Stimulated activated CD4-positive, alpha-beta T cell treated with anti-CD3 and anti-CD28 coated beads, Interleukin-4, amount 100 ng/mL, for 24 hours (primary cell): ENCODE measurements at places on chromosomes 12 and 14.
A peak's percentile ranks its signal among the peaks of the same experiment; 100 is the strongest.

DNA sequence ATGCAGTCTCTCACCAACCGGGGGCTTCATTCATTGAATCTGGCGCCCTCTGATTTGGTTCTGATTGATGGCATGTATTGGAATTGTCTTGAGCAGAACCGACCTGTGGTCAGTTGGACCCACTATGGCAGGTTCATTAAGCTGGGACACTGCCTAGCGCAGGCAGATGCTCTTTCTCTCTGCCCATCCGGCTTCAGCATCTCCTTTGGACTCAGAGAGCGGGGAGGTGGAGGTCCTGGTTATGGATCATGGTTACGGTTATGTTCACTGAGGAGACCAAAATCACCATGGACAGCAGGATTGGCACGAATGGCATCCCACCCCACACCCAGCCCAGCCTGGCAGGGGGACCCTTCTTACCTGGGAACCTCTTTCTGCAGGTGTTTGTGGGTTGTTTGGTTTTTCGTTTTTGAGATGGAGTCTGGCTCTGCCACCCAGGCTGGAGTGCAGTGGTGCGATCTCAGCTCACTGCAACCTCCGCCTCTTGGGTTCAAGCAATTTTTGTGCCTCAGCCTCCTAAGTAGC lies 16.4 kb upstream of the BCL7A start:
- DNase-seq, result no peak

DNA sequence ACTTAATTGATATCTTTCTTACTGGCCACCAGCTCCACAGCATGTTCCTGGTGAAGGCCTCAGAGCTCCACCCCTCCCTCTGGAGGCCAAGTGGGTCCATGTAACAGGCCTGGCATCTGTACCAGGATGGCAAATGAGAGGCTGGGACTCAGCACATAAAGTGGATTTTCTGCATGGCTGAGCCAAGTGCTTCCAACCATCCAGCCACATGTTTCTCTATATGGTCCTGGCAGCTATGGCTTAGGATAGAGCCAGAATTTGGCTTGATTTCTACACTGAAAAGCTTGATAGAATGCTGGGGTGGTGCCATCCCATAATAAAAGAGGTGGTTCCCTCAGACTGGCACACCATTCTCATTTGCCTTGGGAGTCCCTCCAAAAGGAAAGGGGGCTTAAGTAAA lies 94.1 kb downstream of the PAX9 start:
- no peak for DNase-seq

DNA sequence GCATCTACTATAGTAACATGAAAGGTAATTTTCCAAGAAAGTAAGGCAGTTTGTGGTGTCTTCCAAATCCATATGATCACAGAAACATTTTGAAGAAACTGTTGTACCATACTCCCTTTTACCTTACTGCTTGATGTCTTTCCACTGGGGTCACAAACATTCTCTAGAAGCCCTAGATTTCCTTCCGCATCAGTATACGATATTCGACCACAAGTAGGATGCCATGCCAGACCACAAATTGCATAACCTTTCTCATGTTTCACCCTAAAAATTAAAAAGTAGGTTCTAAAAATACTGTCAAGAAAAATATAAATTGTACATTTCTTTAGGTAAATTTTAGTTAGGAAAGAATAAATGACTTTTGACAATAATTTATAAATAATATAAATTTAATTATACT lies 26.5 kb downstream of the WDHD1 start:
- no peak for DNase-seq

- no peak for DNase-seq
Measured at GRCh38 chr14:71833476-71833875, 98.8 kb upstream of the RGS6 start.

DNA sequence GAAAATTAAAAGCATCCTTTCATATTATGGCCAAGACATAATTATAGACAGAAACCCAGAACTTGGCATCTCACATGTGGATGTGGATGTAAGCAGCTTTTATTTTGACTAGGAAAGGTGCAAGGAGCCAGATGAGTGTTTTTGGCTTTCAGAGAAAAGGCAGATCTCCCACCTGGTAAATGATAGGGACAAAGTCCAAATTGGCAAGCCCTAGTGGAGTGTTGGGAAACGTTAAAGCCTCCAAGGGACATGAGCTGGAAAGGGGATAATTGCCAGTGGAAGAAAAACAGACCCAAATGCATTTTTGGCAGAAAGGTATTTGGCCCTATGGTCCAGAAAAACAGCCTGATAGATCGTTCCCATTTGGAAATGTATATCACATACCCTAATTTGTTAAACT lies 60.1 kb downstream of the KLHL28 start:
- no peak for DNase-seq

GRCh38 chr12:126171937-126172559 lies 1106.8 kb downstream of the AACS start:
- DNase-seq, result no peak

DNA sequence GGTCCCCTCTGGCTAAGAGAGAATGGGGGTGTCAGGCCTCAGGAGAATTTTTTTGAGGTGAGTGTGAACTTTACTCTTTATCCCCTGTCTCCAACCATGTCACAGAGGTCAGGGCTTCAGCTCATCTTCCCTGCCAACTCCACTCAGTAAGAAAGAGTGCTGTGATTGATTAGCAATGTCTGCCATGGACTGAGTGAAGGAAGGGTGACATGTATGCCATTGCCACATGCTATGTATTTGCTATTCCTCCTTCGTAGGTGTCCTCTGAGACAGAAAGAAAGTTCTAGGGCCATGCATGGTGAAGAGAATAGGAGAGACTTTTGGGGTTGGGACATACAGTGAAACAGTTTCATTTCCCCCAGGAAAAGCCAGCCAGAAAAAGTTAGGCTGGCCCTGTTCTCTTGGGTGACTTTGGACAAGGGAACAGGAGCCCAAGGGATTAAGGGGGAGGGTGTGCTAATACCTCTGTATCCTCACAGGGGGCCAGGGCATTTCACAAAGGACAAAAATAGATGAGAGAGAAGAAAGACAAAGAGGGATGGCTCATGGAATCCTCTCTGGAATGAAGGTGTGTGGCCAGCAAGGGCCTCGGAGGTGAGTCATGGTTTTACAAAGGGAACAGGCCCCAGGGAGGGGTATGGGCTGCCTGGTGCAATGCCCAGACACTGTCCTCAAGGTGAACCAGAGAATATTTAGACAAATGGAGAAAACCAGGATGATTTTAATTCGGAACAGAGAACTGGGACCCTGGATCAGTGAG lies 13.9 kb upstream of the MYL2 start:
- DNase-seq, result no peak

DNA sequence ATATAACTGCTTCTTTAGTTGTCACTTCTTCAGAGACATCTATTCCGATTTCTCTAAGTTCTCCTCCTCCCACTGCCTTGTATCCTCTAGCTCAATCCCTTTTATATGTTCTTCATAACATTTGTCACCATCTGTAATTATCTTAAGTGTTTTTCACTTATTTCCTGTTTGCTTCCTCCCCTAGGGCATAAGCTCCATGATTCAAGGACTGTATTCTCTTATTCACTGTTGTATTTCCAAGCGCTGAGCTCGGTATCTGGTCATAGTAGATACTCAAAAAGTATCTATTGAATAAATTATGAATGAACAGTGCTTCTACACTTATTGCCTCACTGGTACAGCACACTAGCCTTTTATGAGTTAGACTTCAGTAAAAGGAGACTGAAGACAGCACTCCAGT lies 109.0 kb upstream of the TMPO start:
- DNase-seq, result no peak

DNA sequence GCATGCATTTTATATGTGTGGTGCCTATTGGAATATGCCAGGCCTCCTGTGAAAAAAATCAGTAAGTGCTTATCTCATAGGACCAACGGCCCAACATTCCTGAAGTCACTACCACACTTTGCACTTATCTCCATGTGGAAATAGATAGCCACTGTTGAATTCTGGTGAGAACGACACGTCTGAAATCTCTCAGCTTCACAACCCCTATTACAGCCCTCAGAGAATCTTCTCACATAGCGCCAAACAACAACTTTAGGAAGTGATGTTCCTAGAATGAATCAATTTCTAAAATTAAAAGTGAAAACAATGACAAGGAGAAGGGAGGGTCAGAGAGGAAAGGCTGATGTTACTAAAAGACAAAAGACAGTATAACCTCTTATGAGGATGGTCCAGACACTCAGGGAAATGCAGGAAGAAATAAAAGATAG lies 270.8 kb upstream of the BTG1 start:
- no peak for DNase-seq

GRCh38 chr14:98130691-98131090 lies 1141.3 kb downstream of the BCL11B start:
- no peak for DNase-seq

DNA sequence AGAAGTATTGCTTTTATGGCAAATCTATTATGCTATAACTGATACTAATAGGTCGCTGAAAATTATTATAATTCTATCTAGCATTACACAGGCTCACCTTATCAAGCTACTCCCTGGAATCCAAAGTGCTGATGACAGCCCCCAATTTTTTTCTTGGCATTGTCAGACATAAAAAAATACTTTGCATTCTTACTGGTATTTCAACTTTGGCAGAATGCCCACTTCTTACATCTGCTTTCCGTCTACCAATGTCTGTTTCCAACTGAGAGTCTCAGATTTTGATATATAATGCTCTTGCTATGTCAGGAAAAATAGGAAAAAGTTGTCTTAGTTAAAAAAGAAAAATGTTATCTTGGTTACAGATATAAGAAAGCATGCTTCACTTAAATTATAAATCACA lies 615.4 kb downstream of the C12orf50 start:
- DNase-seq, result no peak

- peak; percentile 10 for DNase-seq
Measured at GRCh38 chr12:68871921-68872320, 61.0 kb downstream of the CPM start.

DNA sequence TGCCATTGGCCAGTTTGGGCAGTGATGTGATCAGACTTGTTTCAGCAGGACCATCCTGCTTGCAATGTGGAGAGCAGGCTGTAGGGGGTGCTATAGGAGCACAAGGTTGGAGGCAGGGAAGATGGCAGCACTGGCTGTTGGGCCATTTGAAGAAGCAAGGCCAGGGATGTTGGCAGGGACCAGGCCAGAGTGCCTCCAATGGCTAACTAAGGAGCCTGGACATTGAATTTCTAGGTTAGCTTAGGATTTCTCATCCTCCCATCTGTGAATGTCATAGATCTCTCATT lies 23.5 kb downstream of the FGF23 start:
- DNase-seq, result peak; percentile 52

GRCh38 chr14:65222440-65222858 lies 120.1 kb upstream of the MAX start:
- DNase-seq, result peak; percentile 62

- no peak for DNase-seq
Measured at GRCh38 chr12:119704065-119704747, 36.3 kb downstream of the PRKAB1 start.

GRCh38 chr14:50821510-50822464 lies 9.2 kb downstream of the NIN start:
- peak; percentile 21 for DNase-seq

GRCh38 chr12:128268379-128268995 lies 1.5 kb downstream of the TMEM132C start:
- DNase-seq, result no peak

DNA sequence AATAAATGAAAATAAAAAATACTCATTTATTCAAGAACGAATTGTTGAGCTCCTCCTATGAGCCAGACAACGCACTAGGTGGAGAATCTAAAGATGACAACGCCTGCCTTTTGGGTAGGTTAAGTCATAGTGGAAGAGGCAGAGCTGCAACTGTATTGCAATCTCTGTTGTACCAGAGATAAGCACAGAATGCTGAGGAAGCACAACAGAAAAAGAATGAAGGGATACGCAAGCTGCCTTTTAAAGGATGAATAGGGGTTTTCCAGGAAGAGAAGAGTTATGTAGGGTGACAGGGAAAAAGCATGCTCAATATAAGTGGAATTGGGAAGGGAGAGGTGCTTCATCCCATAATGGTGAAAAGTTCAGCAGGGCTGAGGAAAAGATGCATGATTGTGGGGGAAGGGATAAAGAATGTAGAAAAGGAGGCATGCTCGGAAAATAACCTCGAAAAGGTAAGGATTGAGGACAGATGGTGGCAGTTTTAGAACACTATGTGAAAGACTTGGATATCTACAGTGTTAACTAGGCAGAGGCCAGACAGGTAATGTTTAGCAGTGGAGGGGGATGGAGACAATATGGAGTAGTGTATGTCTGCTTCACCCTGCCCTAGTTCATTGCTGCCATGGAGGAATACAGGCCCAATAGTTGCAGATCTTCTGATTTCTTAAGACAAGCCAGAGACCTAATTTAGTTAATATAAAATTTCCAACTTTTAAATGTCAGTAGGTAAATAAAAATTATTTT lies 63.9 kb upstream of the DUSP6 start:
- DNase-seq, result no peak

GRCh38 chr12:63990828-63991547 lies 146.5 kb downstream of the SRGAP1 start:
- DNase-seq, result no peak

- DNase-seq, result no peak
Measured at GRCh38 chr12:116744766-116745165, 6.7 kb downstream of the RNFT2 start.

DNA sequence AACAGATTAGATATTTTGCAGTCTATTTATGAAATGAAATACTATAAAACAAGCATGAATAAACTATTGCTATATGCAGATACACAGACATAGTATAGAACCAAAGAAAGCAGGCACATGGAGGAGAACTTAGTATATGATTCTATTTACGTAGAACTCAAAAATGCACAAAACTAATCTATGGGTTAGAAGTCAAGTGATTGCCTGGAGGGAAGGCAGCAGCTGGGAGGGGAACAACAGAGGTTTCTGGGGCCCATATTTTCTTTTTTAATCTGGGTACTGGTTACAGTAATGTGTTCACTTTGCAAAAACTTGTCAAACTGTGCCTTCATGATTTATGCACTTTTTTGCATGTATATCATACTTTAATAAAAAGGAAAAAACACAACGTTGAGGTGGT lies 202.0 kb downstream of the BCAT1 start:
- no peak for DNase-seq

- DNase-seq, result no peak
Measured at GRCh38 chr12:94312378-94312777, 147.3 kb downstream of the CEP83 start.

DNA sequence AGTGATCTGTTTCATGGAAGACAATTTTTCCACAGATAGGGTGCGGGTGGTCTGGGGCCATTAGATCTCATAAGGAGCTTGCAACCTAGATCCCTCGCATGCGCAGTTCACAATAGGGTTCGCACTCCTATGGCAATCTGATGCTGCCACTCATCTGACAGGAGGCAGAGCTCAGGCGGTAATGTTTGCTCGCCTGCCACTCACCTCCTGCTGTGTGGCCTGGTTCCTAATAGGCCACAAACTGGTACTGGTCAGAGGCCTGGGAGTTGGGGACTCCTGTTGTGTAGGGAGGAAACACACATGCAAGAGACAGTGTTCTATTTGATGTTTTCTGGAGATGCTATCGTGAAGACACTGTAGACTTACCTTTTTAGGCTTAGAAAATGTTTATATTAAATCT lies 77.0 kb upstream of the FGD4 start:
- DNase-seq, result no peak

DNA sequence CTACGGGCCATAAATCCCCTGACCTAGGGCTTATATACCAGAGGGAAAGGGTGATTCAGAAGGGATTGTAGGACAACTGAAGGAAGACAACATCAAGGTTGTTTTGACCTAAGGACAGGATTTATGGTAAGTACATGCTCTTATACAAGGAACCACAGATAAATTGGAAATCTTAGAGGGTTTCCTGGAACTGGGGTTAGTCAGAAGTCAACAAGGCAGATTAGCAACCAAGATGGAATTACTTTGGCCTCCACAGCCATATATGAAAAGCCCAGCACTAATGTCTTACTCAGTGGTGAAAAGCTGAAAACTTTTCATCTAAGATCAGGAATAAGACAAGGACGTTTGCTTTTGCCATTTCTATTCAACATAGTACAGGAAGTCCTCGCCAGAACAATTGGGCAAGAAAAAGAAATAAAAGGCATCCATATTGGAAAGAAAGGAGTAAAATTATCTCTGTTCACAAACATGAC lies 5.4 kb downstream of the TMBIM4 start:
- no peak for DNase-seq
